ENCODE measurements at places on chromosomes 7 and 10. TPM values are rescaled to one million over a fixed set of nuclear protein-coding genes. Genes with fewer than 3 reads are reported as not detected.

Gene ATAD1
- 43.9 TPM for total RNA-seq

Gene HABP2
- not detected for total RNA-seq

Gene POLR3A
- total RNA-seq: 9.6 TPM

Gene CTAGE15
- total RNA-seq: not detected

Gene HOXA7
- 3.4 TPM for total RNA-seq

Gene AKR1D1
- total RNA-seq: not detected

Gene OR6B1
- not detected for total RNA-seq

Gene ELN
- 974 TPM for total RNA-seq

Gene TMEM178B
- 0.25 TPM for total RNA-seq

Gene SPDYE5
- total RNA-seq: not detected

Gene OPN4
- not detected for total RNA-seq

Gene OR2A7
- total RNA-seq: not detected

Gene SPDYE2B
- total RNA-seq: not detected

Measured in GM23248 (cell line).